ENCODE measurements at places on chromosomes 4 and X.
A peak's percentile ranks its signal among the peaks of the same experiment; 100 is the strongest.

- DNase-seq: no peak
Measured at GRCh38 chr4:113763029-113763285, 1.4 kb upstream of the CAMK2D start.

- DNase-seq: no peak
Measured at GRCh38 chrX:49756692-49757091, 60.9 kb upstream of the PAGE1 start.

GRCh38 chr4:83490876-83491450 is 6.1 kb upstream of the ABRAXAS1 start:
- no peak for DNase-seq

- no peak for DNase-seq
Measured at GRCh38 chr4:20478412-20478811, 221.8 kb upstream of the PACRGL start.

DNA sequence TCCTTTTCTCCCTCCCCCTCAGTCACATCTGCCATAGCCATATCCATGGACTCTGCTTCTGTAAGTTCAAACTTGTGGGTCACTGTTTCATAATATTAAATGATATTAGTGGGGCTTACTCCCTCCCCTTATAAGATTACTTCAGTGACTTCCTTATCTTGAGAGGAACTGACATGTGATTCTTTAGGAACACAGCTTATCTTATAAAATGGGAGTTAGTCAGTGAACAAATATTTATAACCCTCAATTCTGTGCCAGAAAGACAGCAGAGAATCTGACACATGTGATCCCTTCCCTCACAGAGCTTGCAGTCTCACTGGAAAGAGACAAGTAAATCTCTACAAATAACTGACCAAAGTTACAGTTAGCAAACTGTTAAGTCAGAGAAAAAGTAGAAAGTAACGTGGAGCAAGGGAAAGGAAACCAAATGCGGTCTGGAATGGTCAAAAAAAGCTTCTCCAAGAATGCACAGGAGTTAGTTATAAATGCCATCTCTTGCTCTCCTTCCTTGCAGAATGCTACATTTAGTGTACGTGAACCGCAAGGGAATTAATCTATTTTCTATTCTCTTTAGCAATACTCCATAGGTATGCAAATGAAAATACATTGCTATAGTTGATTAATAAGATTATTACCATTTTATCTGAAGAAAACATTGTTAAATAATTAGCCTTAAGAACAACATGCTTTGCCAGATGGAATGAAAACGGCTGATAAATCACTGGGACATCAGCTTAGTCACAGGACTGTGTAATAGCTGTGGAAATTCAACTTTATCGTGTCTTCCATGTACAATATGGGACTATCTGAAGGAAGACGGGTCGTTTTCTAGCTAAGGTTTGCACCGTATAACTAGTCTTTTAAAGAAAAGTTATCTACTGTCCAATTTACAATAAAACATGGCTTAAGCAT is 29.0 kb downstream of the SGMS2 start:
- no peak for DNase-seq

- no peak for DNase-seq
Measured at GRCh38 chr4:38281371-38282071, 321.3 kb downstream of the PTTG2 start.

DNA sequence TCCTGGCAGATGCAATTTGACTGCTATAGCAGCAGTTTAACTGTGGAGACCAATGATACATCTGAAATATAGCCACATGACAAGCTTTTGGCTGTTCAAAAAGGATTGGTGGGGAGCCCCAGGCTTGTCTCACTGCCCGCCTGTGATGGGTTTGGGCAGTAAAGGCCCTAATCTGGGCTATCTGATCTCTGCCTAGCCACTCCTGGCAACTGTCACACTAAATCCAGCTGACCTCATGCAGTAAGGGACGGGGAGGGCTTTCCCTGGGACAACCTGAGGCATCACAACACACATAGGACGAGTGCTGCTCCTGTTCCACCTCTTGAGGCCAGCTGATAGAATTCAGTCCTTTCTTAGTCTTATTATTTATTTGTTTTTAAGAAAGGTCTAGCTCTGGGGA is 56.2 kb downstream of the CCDC158 start:
- no peak for DNase-seq

- DNase-seq: peak; percentile 30
Measured at GRCh38 chr4:31045724-31046318, 325.7 kb downstream of the PCDH7 start.

GRCh38 chr4:179128299-179128698 is 1686.1 kb upstream of the AGA start:
- DNase-seq: no peak

DNA sequence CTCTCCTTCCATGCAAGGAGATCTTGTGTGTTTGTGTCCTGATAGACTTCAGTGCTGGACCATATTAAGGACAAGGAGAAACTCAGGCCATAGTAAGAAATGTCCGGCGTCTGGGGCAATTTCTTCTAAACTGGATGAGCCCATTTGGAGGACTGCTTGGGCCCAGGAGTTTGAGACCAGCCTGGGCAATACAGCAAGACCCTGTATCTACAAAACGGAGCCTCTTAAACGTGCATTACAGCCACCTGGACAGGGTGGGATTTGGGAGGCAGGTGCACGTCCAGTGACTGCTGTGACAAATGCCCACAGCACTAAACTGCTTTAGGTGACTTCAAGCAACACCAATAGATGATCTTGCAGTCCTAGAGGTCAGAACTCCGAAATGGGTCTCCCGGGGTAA is 311.9 kb downstream of the DHRSX start:
- no peak for DNase-seq

DNA sequence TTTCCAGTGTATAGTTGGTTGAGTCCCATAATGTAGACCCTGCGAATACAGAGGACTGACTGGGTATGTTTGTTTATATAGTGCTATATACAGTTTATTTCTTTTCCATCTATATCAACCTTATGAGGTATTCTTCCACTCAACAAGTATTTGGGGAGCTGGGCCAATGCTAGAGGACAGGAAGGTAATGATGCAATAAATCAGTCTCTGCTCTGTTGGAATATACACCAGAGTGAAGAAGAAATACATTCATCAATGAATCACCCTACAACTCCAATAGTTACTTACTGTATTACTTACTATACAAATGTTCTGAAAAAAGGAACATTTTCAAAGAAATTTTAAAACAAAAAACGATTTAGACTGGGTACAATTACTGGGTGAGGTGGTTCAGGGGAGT is 2.1 kb upstream of the ARSJ start:
- DNase-seq: no peak

DNA sequence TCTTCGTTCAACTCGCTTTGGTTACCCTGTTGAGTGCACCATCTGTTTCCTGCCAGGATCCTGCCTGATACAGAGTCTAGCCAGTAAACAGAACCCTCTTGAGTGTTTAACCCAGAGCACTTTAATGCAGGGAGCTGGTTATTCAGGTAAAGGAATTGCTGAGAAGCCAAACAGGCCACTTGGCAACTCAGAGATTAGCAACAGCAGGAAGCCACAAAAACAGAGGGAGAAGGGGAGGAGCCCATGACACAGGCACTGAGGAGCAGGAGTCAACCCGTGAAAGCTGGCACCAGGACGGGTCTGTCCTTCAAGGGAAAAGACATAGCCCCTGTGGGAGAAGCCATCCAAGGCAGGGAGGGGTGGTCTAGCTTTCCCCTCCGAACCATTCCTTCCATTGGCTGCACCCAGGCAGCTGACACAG is 641.4 kb downstream of the ZNF674 start:
- no peak for DNase-seq

DNA sequence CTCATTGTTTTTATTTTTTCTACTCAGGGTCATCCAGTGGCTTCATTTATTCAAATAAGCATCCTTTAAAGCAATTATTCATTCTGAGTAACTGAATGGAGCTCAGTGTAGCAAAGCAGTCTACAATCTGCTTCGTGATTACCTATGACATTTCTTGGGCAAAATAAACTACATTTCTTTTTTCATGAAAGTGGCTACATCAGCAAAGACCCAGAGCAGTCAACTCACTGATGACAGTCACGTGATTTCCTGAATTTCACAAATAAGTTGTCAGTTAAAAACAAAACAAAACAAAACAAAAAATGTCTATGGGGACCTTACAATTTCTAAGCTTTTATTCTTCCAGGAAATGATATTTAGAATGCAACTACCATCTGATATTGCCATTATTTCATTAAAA is 182.1 kb downstream of the VEGFC start:
- no peak for DNase-seq

DNA sequence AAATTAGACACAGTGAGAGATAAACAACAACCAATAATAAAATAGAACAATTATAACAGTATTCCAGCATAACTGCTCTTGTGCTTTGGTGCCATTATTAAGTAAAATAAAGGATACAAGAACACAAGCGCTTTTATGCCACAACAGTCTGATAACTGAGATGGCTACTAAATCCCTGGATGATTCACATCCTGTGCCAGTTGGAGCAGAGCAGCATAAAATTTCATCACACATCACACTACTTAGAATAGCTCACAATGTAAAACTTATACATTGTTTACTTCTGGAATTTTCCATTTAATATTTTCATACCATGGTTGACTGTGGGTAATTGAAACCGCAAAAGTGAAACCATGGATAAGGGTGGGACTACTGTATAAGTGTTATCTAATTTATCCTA is 399.9 kb upstream of the CNKSR2 start:
- no peak for DNase-seq

DNA sequence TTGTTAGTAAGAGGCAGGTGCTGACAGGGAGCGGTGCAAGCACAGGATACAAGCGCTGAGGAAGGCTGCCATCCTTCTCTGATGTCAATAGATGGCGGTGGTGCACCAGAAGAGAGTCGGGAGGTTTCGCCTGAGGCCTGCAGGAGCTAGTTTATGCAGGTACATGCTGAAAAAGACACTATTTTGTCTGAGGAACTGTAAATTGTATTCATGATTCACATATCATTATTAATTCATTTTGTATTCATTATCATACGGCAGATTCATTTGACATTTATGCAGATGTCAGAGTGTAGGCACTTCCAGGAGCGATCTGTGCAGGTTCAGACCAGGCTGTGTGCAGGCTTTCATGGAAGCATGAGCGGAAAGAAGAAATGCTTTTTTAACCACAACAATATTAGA is 824.0 kb downstream of the STIM2 start:
- peak; percentile 86 for DNase-seq

- DNase-seq: no peak
Measured at GRCh38 chrX:16138108-16138427, 14.7 kb downstream of the GRPR start.

GRCh38 chr4:110418641-110419040 is 57.3 kb upstream of the ENPEP start:
- DNase-seq: no peak

DNA sequence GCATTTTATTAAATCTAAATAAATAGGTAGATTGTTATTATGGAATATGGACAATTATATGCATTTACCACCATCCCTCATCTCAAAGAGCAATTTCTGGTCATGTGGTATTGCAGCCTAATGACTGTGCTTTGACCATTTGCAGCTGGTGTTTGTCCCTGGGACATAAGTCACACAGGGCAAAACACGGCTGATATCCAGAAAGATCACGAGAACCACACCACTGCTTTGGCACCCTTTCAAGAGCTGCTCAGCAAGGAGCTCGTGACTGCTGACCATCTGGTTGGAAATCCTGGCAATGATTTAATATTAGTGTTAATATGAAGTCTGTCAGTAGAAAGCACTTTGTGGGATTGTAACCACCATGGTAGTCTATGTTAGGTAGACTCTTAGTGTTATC is 545.0 kb downstream of the GBA3 start:
- peak; percentile 32 for DNase-seq

GRCh38 chr4:13492747-13493146 is 8.6 kb upstream of the RAB28 start:
- no peak for DNase-seq

DNA sequence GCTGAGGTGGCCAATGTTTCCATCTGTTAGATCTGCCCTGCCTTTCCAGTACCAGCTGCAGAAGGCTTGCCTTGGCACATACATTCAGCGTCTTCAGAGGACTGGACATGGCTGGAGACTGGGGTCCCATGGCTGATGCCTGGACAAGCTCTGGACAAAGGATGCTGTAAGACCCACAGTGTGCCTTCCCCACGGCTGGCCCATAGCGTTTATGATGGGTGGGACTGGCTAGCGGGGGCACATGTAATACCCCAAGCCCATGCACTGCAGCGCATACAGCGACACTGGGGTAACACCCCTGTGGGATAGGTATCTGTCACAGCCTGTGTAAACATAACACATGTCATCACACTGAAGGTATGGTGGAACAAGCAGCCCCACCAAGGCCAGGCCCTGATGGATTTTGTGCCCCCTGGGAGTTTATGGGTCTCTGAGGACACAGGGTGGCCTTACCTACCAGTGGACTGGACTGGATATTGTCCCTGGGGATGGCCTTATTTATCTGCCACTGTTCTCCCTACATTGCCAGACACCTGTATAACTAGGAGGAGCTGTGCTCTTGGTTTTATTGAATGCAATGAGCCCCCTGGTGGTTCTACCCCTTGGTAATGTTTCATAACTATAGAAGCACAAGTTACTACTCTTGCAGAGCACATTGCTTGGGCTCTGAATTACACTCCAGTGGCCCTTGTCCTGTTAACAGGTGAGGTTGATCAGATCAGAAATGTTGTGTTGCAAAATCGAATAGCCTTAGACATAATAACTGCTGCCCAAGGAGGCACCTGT is 34.3 kb upstream of the TACR3 start:
- no peak for DNase-seq

DNA sequence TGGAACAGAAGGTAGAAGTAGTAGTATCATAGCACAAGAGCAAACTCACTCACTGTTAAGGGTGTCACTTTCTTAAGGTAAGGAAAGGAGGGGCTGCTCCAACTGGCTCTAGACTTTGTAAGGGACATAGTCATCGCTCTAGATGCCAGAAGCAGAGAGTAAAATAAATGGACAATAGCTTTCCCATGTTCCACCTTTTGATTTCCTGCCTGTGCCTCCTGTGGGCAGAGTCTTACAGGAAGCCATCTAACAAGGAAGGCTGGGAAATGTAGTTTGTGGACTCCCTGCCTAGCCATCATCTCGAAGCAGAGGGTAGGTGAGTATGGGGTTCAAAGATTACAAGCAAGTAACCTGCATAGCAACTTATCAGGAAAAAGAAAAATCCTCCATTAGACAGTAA is 1.7 kb upstream of the METTL14 start:
- DNase-seq: peak; percentile 17

DNA sequence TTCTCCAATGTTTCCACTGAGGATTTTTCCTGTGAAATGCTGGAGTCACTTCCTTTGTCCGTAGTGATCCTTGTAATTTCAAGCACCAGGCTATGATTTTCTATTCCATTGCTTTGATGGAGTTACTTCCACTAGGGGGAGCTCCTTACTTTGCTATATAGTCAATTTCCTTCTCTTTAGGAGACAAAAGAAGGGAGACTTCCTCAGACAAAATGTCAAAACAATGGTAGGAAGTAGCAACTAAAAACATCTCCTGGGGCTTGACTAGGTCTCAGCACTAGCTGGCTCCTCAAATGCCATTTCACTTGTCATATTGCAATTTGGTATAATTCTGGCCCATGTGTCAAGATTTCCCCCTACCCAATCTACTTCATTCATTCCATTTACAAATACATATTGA is 24.1 kb downstream of the ZCCHC12 start:
- DNase-seq: peak; percentile 90

GRCh38 chrX:47644557-47645091 is 5.7 kb downstream of the ELK1 start:
- DNase-seq: peak; percentile 38

- no peak for DNase-seq
Measured at GRCh38 chr4:125198916-125199315, 115.8 kb upstream of the FAT4 start.

All from brain (organoid and tissue), 16 donors.